ENCODE measurements at places on chromosomes 11 and 22. TPM values are rescaled to one million over a fixed set of nuclear protein-coding genes. Genes with fewer than 3 reads are reported as not detected.

RFPL3 gene
- total RNA-seq = not detected

ADAMTS15 gene
- 42.8 TPM for total RNA-seq

CABP7 gene
- not detected for total RNA-seq

CATSPERZ gene
- 0.15 TPM for total RNA-seq

HBG1 gene
- total RNA-seq = not detected

DPAGT1 gene
- total RNA-seq = 9.8 TPM

AIFM3 gene
- total RNA-seq = 0.23 TPM

TOMT gene
- not detected for total RNA-seq

OR5D13 gene
- total RNA-seq = not detected

DEPDC7 gene
- 3.5 TPM for total RNA-seq

MRGPRX4 gene
- not detected for total RNA-seq

TBX10 gene
- not detected for total RNA-seq

CLCF1 gene
- 3.9 TPM for total RNA-seq

THOC5 gene
- total RNA-seq = 44.3 TPM

OR8A1 gene
- not detected for total RNA-seq

TMEM45B gene
- total RNA-seq = not detected

OR10D3 gene
- not detected for total RNA-seq

VPREB1 gene
- not detected for total RNA-seq

OR52E8 gene
- total RNA-seq = not detected

KRTAP5-11 gene
- not detected for total RNA-seq

HEPN1 gene
- not detected for total RNA-seq

OR52N4 gene
- total RNA-seq = not detected

OR4B1 gene
- not detected for total RNA-seq

CD3D gene
- not detected for total RNA-seq

OR8G5 gene
- not detected for total RNA-seq

BCO2 gene
- 1.3 TPM for total RNA-seq

RIN1 gene
- 6.8 TPM for total RNA-seq

KCNE3 gene
- 0.15 TPM for total RNA-seq
